ENCODE measurements at places on chromosomes 1 and 21. TPM values are rescaled to one million over a fixed set of nuclear protein-coding genes. Genes with fewer than 3 reads are reported as not detected.

Gene CHRNB2
- 0.53 TPM for polyA plus RNA-seq

Gene RAB7B
- 2.3 TPM for polyA plus RNA-seq

DNA sequence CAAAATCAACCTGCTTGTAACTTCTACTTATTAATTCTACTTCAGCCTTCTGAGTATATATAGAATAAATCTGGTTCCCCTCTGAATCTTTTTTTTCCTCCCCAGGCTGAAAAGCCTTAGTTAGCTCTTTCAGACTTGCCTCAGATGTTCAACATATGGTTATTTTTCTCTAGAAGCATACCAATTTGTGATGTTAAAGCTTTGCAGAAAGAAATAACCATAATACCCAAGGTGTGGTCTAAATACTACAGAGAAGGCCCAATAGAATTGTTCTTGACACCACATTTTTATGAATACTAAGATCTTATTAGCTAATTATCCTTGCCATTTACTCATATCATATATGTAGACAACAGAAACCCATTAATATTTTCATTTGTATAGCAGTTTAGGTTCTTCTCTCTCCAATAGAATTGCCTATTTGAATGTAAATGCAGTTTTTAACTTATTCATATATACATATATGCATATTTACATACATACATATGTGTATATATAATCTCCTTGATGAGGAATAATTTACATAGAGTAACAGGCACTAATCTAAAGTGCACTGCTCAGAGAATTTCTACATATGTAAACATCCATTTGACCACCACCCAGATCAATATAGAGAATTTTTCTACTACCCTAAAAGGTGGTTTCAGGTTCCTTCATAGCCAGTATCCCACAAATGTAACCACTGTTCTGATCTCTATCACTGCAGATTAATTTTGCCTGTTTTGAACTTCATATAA lies 175.2 kb upstream of the IVNS1ABP start:
- DNase-seq = no peak

GRCh38 chr1:154751690-154752089 lies 118.4 kb downstream of the KCNN3 start:
- no peak for DNase-seq

Measured in left kidney (tissue), 8 donors.